ENCODE measurements at places on chromosomes 3 and 15.

DNA sequence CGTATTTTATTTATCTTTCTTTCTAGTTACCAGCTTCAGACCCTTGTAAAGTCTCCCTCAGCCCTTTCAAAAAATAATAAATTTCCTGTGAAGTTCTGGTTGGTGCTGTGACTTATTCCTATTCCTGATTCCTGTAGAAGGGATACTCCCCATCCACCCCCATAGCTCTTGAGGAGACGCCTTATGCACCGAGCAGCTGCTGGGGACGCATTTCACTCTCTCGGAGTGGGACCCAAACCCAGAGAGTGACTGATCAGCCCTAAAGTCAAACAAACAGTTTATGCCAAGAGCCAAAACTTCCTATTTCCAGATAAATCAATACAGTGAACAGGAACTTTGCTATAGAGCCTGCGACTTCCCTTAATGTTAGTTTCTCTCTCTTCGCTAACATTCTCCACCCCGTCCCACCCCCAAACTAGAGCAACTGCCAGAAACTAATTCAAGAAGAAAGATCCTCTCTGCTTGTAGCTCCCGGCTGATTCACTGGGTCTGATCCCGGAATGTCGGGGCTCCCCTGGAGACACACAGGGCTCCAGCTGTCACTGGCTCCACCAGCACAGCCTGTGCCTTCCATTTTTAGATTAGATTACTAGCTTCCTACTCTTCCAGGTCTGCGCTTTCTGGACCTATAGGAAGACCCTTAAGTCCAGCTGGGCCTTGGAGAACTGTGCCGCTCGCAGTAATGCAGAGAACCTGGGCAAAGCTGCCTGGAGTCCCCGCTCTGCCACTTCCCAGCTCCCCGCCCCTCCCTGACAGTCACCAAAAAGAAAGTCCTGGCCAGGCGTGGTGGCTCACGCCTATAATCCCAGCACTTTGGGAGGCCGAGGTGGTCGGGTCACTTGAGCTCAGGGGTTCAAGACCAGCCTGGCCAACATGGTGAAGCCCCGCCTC is 45.2 kb downstream of the KLHL25 start:
- DNase-seq = no peak

DNA sequence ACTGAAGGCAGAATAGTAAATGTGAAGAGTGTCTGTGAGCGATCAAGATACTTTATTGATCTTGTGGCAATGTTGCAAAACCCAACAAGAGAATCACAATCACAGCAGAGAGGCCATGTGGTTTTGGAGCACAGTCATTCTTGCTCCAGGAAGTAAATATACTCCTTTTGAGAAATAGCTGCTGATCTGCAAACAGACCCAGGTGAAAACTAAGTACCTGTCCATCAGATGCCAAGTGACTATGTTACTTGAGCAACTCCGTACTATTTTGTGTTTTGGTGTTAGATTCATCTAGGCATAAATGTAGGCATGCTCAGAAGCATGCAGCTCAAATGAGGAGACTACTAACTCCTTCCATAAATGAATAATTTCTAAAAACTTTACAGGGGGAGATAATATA is 627.9 kb downstream of the ZBBX start:
- no peak for DNase-seq

DNA sequence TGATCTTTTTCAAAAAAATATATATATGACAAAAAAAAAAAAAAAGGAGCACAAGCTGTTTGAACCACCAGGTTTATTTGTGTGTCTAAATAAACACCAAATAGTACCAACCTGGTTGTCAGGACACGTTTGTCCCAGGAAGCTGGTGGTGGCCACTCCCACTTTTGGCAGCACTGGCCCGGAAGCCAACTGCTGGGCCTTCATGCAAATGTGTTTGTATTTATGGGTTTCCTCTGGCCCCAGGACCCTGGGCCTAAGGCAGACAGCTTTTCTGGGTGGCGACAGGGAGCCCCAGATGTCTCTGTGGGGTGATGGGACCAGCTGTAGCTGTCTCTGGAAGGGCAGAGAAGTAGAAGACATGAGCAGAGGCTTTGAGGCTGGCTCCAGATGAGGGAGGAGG is 31.6 kb downstream of the PRKCD start:
- DNase-seq = no peak

DNA sequence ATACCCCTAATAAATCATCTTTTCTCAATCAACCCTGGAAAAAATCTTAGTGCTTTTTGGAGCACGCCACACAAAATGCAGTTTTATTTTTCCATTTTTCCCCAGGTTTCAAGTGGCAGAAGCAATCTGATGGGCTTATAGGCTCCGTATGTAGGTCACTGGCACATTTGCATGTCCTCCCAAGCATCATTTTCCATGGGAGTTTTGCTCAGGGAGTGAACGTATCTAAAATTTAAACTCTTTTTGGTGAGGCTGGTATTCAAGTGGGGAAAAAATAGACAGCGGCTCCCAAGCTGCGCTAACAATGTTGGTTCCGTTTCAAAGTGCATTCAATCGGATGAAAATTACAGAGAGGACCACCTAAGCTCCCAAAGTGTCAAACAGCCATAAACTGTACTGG is 233.4 kb downstream of the MEX3B start:
- DNase-seq = no peak

DNA sequence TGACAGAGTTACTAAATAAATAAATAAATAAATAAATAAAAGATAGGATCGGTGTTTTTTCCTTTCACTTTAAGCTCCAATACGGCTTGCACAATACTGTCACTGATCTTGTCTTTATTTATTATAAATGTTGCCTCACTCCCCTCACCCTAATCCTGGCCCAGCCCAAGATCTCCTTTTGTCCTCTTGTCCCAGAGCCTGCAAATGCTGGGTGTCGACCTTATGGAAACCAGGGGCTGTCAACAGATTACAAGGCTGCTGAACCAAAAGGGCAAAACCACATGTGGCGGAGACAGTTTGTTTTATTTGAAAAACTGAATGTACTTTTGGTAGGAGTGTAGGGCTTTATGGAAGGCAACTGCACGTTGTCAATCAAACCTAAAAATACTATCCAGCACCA is 75.9 kb downstream of the RFTN1 start:
- no peak for DNase-seq

- no peak for DNase-seq
Observed at GRCh38 chr15:67784090-67784781, 41.1 kb upstream of the SKOR1 start.

- DNase-seq = no peak
Observed at GRCh38 chr3:186248850-186249249, 113.2 kb downstream of the DGKG start.
